Cardiac septum (tissue), 1 donor: ENCODE measurements at places on chromosomes 7 and 10. TPM values are rescaled to one million over a fixed set of nuclear protein-coding genes. Genes with fewer than 3 reads are reported as not detected.

The HMX3 gene
- total RNA-seq, result not detected

The TBL2 gene
- 13.6 TPM for total RNA-seq

- no peak for DNase-seq
Measured at GRCh38 chr10:20971901-20972300, 74.8 kb upstream of the NEBL start.

DNA sequence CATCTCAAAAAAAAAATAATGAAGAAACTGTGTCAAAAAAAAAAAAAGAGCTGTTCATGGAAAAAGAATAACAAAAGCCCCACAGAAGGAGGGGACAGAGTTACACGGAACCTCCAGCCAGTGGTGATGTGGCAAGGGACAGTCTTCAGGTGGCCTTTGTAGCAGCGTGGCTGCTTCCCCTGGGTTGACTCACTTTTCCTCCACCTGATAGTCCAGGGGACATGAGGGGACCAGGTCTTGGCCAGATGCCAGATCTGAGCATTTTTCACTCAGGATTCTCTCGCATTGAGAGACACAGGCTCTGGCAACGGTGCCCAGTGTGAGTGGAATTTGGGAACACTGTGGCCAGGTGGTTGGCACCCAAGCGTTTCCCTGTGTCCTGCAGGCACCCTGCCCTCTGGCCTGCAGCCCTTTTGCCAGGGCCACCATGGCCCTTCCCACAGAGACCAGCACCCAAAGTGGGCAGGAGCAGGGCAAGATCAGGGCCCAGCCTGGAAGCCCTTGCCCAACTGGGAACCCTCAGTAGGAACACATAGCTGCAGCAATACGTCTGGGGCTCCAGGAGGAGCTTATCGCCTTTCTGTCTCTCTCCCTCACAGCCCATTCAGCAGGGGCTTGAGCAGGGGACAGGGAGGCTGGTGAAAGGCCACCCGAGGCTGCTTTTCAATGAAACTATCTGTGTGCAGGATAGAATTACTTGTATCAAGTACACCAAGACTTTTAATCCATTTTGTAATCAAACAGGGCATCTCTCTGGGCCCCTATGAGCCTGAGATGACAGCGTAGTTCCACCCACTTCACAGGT, 159.1 kb downstream of the UBE2H start:
- no peak for DNase-seq

The ELFN1 gene
- total RNA-seq, result 7.4 TPM

The PTTG1IP2 gene
- not detected for total RNA-seq

DNA sequence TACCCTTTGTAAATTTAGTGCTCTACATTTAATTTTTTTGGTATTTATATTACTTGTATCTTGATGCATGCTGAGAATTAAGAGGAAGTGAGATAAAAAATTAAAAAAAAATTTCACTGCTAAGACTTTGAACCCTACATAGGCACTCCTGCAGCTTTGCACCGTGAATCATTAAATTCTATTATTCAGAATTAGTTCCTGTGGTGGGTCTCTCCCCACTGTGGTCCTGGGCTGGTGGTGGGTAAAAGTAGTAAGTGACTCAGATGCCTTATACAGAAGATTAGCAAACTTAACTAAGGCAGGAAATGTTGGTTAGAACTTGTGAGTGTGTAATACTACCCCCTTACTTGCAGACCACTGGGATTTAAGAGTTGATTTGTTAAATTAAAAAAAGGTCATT, 72.6 kb downstream of the AP3M1 start:
- no peak for DNase-seq

The OPN4 gene
- not detected for total RNA-seq

The AOAH gene
- total RNA-seq, result 1.6 TPM
